Activated CD8-positive, alpha-beta T cell treated with anti-CD3 and anti-CD28 coated beads, Interleukin-2, amount 10 ng/mL, durations not matched to agents 7 days and 5 days (primary cell): ENCODE measurements at places on chromosomes 1 and 21. TPM values are rescaled to one million over a fixed set of nuclear protein-coding genes. Genes with fewer than 3 reads are reported as not detected.

- no peak overlapping the region for H3K27ac ChIP-seq
- H3K36me3 ChIP-seq: peaks cover 4% of the 10 kb centered on the region
- DNase-seq: no peak
- no peak overlapping the region for H3K4me3 ChIP-seq
- peaks cover 2% of the 10 kb centered on the region for H3K4me1 ChIP-seq
Observed at GRCh38 chr1:2566101-2567045, 10.2 kb downstream of the TNFRSF14 start.

- H3K27me3 ChIP-seq: peaks cover 5% of the 10 kb centered on the region
- no peak for DNase-seq
- H3K4me1 ChIP-seq: peaks cover 6% of the 10 kb centered on the region
- no peaks in the 10 kb centered on the region for H3K36me3 ChIP-seq
- no peak overlapping the region for H3K4me3 ChIP-seq
Observed at GRCh38 chr1:203506858-203507626, 13.1 kb downstream of the OPTC start.

- no peaks in the 10 kb centered on the region for H3K36me3 ChIP-seq
- no peaks in the 10 kb centered on the region for H3K27me3 ChIP-seq
- no peak overlapping the region for H3K4me3 ChIP-seq
- no peak overlapping the region for H3K27ac ChIP-seq
Observed at GRCh38 chr21:16633831-16634459, 878.9 kb upstream of the CXADR start.

Gene TLCD4
- total RNA-seq: not detected

DNA sequence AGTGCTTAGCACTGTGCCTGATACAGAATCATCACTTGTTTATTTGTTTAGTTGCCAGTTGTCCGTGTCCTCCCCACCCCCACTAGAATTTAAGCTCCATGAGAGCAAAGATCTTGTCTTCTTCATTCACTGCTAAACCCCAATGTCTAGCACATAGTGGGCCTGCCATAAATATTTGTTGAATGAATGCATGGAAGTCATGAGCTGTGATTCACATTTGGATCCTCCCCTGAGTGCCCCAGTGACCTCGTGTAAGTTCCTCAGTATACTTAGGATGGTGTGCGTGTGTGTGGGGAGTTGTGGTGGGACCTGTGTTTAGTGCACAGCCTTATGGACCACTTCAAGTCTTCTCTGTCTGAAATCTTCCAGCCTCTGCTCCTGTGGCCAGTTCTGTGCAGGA lies 23.1 kb downstream of the IER5 start:
- peaks cover 19% of the 10 kb centered on the region for H3K4me1 ChIP-seq
- no peak for DNase-seq
- H3K27me3 ChIP-seq: peaks cover 45% of the 10 kb centered on the region

- H3K27me3 ChIP-seq: no peaks in the 10 kb centered on the region
- H3K4me3 ChIP-seq: peak overlapping the region; percentile 3
- H3K4me1 ChIP-seq: peaks cover 50% of the 10 kb centered on the region
Observed at GRCh38 chr1:226002667-226003501, 3.7 kb upstream of the SDE2 start.

- no peak overlapping the region for H3K27ac ChIP-seq
- no peak overlapping the region for H3K4me3 ChIP-seq
- no peaks in the 10 kb centered on the region for H3K27me3 ChIP-seq
- no peaks in the 10 kb centered on the region for H3K4me1 ChIP-seq
- no peaks in the 10 kb centered on the region for H3K36me3 ChIP-seq
- no peak for DNase-seq
Observed at GRCh38 chr1:75053207-75053606, 81.0 kb upstream of the LHX8 start.

DNA sequence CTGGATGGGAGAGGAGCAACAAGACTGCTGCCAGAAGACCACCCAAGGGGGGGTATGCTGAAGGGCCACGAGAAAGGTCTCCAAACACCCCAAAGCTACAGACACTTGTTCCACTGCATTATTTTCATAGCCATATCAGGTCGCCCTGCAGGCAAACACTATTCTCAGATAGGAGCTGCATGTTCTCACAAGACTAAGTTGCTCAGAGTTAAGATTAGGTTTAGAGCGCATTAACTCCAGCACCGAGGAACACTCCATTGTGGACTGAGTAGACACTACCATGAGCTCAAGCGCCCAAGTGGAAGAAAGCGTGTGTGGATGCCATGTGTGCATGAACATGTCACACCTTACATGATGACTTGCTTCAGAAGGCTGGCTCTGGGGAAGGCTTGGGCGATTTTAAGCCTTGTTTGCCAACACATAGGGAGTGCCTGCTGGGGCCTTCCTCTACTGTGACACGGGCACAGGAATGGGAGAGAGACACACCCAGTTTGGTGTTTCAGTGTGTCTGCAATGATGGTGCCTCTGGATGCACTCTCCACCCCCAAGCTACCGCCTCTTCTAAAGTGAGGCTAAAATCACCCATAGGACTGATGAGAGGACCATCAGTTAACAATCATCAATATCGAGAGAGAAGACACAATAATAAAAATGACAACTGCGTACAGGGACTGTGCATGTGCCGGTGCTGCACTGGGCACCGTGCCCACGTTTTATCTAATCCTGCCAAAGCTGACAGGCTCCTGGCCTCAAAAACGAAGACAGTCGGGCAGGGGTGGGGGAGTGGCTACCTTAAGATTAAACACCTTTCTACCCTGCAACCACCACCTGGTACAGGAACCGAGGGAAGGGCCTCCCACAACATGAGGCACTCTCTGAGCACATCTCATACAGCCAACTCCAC lies 34.9 kb downstream of the SSBP3 start:
- H3K4me1 ChIP-seq: peaks cover 43% of the 10 kb centered on the region
- no peak for DNase-seq
- H3K4me3 ChIP-seq: no peak overlapping the region
- H3K27ac ChIP-seq: no peak overlapping the region
- H3K36me3 ChIP-seq: peaks cover 27% of the 10 kb centered on the region

DNA sequence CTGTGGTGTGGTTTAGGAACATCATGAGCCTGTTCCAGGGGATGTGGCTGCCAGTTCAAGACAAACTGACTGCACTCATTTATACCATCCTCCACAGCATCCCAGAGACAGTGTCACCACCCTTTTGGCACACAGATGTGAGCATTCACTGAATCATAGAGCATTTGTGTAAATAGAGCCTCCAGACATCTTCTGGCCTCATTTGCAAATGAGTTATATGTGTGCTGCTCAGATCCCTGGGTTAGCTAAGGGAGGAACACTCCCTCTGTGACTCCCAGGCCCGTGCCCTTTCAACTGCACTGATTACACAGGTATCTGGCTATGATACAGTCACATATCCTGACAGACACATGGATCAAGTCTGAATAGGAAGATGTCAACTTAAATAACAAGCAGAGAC lies 351.5 kb upstream of the PLD5 start:
- no peak for DNase-seq
- no peak overlapping the region for H3K4me3 ChIP-seq
- no peaks in the 10 kb centered on the region for H3K36me3 ChIP-seq

Gene ALX3
- total RNA-seq: not detected

DNA sequence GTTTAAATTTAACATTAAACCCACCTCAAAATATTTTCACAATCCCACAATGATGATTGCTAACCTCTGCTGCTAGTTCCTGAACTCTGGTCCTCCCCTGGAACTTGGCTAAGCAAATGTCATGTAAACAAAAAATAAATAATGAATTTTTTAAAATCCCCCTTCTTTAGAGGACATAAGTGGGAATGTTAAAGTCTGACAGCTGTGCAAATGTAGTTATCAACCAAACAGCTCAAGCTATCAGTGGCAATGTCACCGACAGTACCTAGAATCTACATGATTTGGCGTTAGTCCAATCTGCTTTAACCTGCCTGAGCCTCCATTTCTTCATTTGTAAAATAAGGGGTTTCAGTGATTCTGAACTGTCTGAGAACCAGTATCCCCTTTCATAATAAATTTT lies 67.7 kb downstream of the GDAP2 start:
- H3K4me3 ChIP-seq: no peak overlapping the region
- no peaks in the 10 kb centered on the region for H3K27me3 ChIP-seq
- H3K27ac ChIP-seq: no peak overlapping the region

DNA sequence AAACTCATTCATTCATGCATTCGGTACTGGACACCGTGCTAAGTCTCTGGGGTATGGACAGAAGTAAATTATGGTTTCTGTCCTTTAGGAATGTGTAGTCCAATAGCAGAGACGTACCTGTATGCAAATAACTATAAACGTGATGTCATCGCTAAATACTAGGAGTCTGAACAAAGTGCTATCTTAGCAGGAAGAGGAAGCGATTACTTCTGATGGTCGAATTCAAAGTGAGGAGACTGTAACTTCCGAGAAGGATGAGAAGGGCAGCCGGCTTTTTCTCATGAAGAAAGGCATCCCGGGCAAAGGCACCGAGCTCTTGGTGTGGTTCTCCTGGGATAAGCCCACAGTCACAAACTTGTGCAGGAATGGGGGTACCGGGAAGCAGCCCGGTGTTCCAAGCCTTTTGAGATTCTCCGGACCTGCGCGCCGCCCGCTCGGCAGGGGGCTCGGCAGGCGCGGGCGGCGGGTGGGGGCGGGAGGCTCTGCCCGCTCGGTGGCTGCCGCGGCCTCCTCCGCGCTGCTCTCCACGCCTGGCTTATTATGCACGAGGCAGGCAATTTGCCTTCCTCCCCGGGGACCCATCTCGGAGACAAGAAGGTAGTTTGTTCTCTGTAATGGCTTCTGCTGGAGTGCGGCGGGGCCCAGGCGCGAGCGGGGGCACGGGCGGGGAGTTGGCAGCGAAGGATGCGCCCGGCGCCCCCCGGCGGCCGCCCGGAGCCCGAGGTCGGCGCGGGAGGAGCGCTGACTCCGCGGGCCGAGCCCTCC lies 67.5 kb upstream of the CD1D start:
- H3K27ac ChIP-seq: no peak overlapping the region
- H3K4me3 ChIP-seq: peak overlapping the region; percentile 12
- no peaks in the 10 kb centered on the region for H3K36me3 ChIP-seq
- peaks cover 41% of the 10 kb centered on the region for H3K27me3 ChIP-seq
- H3K4me1 ChIP-seq: peaks cover 10% of the 10 kb centered on the region

- H3K4me3 ChIP-seq: no peak overlapping the region
- H3K36me3 ChIP-seq: peaks cover 24% of the 10 kb centered on the region
- H3K27ac ChIP-seq: no peak overlapping the region
- peaks cover 20% of the 10 kb centered on the region for H3K4me1 ChIP-seq
Observed at GRCh38 chr1:235491644-235492043, 12.6 kb downstream of the B3GALNT2 start.

Gene VCAM1
- 0.11 TPM for total RNA-seq

- peak; percentile 8 for DNase-seq
- H3K27ac ChIP-seq: no peak overlapping the region
- H3K27me3 ChIP-seq: no peaks in the 10 kb centered on the region
- peaks cover 6% of the 10 kb centered on the region for H3K36me3 ChIP-seq
- peaks cover 2% of the 10 kb centered on the region for H3K4me1 ChIP-seq
Observed at GRCh38 chr1:243499711-243500110, 243.9 kb downstream of the SDCCAG8 start.

DNA sequence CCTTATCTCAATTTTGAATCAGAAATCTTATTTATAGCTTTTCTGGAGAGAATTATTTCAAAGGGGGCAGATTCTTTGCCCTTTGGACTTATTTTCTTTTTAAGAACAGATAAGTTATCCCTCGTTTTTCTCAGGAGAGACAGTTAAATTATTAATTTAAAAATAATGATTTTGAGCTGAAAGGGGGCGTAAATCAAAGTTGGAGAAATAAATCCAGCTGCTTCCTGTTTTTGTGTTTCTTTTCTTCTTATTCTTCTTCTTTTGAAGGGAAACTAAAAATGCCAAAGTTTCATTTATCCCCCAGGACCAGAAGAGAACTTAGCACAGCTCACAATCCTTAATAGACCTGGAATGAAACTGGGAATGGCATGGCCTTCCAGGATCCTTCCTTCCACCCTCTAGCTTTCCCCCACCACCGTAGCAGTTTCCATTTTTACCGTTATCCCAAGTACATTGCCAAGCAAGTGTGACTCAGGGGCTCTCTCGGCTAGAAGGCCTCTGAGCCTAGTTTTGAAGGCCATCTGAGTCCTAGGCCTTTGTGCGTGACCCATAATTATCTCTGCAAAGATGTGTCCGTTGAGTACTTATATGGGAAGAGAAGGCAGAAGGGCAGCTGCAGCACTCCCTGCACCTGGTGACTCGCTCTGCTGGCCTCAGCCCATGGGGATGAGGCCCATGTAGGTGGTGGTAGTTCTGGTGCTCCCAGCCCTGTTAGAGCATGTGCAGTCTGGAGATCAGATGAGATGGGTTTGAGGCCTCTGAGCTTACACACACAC lies 181.7 kb downstream of the ROR1 start:
- H3K4me1 ChIP-seq: no peaks in the 10 kb centered on the region
- no peaks in the 10 kb centered on the region for H3K27me3 ChIP-seq
- H3K27ac ChIP-seq: no peak overlapping the region
- H3K36me3 ChIP-seq: no peaks in the 10 kb centered on the region
- H3K4me3 ChIP-seq: no peak overlapping the region

- no peak overlapping the region for H3K4me3 ChIP-seq
- no peaks in the 10 kb centered on the region for H3K4me1 ChIP-seq
- H3K27ac ChIP-seq: no peak overlapping the region
- no peaks in the 10 kb centered on the region for H3K27me3 ChIP-seq
- H3K36me3 ChIP-seq: no peaks in the 10 kb centered on the region
Observed at GRCh38 chr1:176466514-176466913, 3.5 kb downstream of the PAPPA2 start.

DNA sequence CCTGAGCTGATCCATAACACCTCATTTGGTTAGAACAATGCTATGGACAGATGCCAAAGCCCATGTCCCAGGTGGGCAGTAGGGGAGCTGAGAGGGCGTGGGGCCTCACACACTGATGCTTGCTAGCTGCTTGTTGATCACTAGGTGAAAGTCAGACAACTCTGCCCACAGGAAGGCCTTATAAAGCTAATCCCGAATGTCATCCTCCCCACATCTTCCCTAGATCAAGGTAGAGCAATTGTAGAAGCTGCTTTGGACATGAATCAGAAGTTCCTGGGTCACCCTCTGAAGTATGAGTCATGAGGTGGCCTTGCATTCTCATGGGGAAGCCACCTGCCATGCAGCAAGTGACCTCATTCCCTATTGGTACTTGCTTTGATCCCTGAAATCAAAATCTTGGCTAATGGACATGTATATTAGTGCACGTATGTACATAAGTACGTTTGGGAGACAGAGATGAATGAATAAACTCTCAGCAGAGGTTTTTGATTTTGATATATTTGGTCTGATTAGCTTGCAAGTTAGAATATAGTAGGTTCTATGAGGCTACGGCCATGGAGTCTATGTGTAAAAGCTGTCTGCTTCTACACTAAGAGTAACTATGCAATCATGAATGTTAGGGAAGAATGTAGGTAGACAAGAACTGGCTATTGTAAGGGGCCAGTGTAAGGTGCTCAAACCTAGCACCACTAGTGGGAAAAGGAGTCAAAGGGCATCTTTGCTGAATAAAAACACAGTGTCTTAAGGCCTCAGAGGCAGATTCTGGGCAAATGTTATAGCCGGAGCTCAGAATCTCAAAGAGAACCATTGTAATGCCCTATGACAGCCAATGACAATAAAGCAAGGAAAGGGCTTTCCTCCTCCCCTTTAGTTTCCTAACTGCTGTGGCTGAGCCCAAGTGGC lies 52.6 kb downstream of the ABCA4 start:
- H3K4me1 ChIP-seq: peaks cover 27% of the 10 kb centered on the region
- no peak overlapping the region for H3K4me3 ChIP-seq
- no peak overlapping the region for H3K27ac ChIP-seq
- no peaks in the 10 kb centered on the region for H3K36me3 ChIP-seq
- no peaks in the 10 kb centered on the region for H3K27me3 ChIP-seq
- no peak for DNase-seq
